Stimulated activated naive B cell treated with anti-CD40 and anti-IgM and Interleukin-4, amounts not matched to agents 10 μg/mL and 1 μg/mL and 100 μg/mL, for 72 hours (primary cell): ENCODE measurements at places on chromosomes 2 and 18.

- H3K4me3 ChIP-seq: no peak overlapping the region
- no peaks in the 10 kb centered on the region for H3K27me3 ChIP-seq
- no peaks in the 10 kb centered on the region for H3K36me3 ChIP-seq
- no peak overlapping the region for H3K27ac ChIP-seq
- DNase-seq: no peak
- no peaks in the 10 kb centered on the region for H3K4me1 ChIP-seq
Measured at GRCh38 chr18:65439188-65439587, 311.6 kb upstream of the CDH7 start.

- H3K27ac ChIP-seq: peak overlapping the region; percentile 53
- H3K27me3 ChIP-seq: peaks cover 7% of the 10 kb centered on the region
- no peak overlapping the region for H3K4me3 ChIP-seq
- H3K36me3 ChIP-seq: no peaks in the 10 kb centered on the region
- peaks cover 22% of the 10 kb centered on the region for H3K4me1 ChIP-seq
Measured at GRCh38 chr2:128498589-128498988, 179.9 kb upstream of the HS6ST1 start.

- H3K4me3 ChIP-seq: no peak overlapping the region
- H3K27me3 ChIP-seq: no peaks in the 10 kb centered on the region
- no peaks in the 10 kb centered on the region for H3K4me1 ChIP-seq
- DNase-seq: no peak
- no peaks in the 10 kb centered on the region for H3K36me3 ChIP-seq
Measured at GRCh38 chr2:154908327-154908726, 209.8 kb downstream of the KCNJ3 start.

- no peaks in the 10 kb centered on the region for H3K36me3 ChIP-seq
- no peak overlapping the region for H3K27ac ChIP-seq
- no peaks in the 10 kb centered on the region for H3K27me3 ChIP-seq
- no peak for DNase-seq
- no peaks in the 10 kb centered on the region for H3K4me1 ChIP-seq
- no peak overlapping the region for H3K4me3 ChIP-seq
Measured at GRCh38 chr2:72570413-72570812, 255.4 kb downstream of the EXOC6B start.

DNA sequence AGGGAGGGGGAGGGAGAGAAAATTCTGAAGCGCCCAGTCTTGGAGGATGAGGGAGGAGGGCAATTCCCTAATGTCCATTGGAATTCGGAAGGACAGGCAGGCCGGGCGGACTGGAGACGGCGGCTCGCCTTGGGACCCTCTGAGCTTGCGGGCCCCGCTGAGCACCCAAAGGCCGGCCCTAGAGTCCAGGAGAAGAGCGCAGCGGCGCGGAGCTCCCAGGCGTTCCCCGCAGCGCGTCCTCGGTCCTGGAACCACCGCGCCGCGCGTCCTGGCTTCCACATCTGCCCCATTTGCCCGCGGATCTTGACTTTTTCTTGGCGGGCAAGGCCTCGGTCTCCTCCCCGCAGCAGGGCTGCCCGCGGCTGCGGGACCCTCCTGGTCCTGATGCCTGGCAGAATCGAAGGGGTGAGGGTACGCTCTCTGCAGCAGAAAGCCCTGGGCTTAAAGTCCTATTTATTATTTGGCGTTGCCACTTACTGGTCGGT is 675 bp upstream of the MLPH start:
- DNase-seq: no peak
- H3K4me1 ChIP-seq: peaks cover 1% of the 10 kb centered on the region
- peaks cover 87% of the 10 kb centered on the region for H3K27me3 ChIP-seq
- no peak overlapping the region for H3K27ac ChIP-seq
- H3K4me3 ChIP-seq: no peak overlapping the region

DNA sequence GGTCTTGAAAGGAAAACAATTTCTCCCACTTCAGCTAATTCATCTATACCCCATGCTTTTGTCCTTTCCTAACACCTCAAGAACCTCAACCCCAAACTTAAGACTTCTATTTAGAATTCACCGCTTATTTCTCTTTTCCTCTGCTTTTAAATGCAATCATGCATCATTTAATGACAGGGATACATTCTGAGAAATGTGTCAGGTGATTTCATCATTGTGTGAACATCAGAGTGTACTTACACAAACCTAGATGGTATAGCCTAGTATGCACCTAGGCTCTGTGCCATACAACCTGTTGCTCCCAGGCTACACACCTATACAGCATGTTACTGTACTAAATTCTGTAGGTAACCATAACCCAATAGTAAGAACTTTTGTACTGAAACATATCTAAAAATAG is 22.9 kb downstream of the ARL5A start:
- no peaks in the 10 kb centered on the region for H3K4me1 ChIP-seq
- no peaks in the 10 kb centered on the region for H3K27me3 ChIP-seq

DNA sequence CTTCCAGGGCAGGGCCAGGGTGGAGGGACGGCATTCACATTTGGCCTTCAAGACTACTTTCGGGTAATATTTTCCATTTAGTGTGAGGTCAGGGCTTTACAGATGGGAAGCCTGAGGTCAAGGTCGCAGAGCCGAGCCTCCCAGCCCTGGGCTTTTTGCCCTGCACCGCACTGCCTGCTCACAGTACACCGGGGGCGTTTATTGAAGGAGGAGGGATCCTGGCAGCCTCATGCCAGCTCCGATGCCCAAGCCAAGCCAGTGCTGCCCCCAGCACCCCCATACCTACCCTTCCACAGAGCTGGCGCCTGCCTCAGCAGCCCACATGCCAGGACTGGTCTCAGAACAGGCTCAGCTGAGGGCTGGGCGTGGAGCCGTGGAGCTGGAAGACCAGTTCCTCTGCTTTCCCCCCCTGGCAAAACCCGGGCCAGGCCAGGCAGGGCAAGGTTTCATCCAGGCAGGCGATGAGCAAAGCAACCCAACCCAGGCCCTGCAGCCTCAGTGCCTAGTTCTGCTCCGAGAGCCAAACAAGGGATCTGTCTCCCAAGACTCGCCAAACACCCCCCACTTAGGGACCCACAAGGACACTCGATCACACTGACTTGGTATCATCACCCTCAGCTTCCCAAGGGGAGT is 11.9 kb downstream of the SDC1 start:
- H3K27me3 ChIP-seq: no peaks in the 10 kb centered on the region
- no peak for DNase-seq
- no peaks in the 10 kb centered on the region for H3K4me1 ChIP-seq
- H3K4me3 ChIP-seq: no peak overlapping the region
- H3K36me3 ChIP-seq: no peaks in the 10 kb centered on the region
- no peak overlapping the region for H3K27ac ChIP-seq

DNA sequence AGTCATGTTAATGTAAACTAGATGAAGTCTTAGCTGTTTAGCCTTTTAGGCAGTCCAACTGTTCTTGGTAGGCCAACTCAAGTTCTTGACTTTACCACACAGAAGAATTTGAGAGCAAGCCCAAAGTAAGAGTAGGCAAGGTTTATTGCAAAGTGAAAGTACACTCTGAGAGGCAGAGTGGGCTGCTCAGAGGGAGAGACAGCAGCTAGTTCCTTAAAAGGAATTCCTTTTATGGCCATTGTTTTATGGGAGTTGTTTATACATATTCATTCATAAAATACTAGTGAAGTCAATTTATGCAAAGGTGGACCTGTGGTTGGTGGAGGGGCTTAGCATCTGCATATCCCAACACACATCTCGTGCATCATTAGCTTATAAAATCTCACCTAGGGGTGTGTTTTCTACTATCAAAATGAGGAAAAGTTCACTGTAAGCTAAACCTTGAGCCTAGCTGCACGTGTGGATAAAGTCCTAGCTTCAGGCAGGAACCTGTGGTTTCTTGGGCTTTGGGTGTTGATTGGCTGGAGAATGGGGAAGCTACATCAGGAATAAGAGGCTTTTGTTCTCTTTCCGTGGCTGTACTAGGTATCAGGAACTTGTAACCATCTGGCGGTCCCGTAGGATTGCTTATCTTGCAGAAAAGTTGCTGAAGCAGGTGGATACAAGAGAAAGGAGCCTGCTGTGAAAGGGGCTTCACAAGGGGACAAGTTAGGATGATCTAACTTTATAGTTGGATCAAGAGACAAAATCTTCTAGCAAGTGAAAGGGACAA is 110.4 kb upstream of the GULP1 start:
- H3K36me3 ChIP-seq: no peaks in the 10 kb centered on the region
- H3K27me3 ChIP-seq: no peaks in the 10 kb centered on the region
- H3K4me3 ChIP-seq: no peak overlapping the region
- no peak for DNase-seq
- no peak overlapping the region for H3K27ac ChIP-seq

DNA sequence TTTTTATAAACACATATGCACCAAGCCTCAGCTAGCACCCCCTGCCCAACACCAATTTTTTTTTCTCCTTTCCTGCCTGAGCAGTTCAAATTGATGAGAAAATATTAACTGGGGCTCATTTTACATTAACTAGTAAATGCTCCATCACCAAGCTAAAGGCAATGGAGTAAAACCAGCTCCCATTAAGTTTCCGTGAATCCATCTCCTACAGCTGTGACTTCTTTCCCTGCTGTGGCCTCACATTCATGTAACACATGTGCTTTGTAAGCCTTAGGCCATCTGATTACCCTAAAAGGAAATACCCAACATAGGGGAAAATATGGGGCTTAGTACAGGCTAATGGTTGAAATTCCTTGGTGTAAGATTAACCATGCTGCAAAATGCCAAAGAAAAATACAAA is 60.8 kb downstream of the DNER start:
- H3K36me3 ChIP-seq: no peaks in the 10 kb centered on the region
- no peak overlapping the region for H3K4me3 ChIP-seq
- no peaks in the 10 kb centered on the region for H3K4me1 ChIP-seq

GRCh38 chr2:58427572-58428095 is 186.5 kb upstream of the FANCL start:
- no peak overlapping the region for H3K27ac ChIP-seq
- H3K4me3 ChIP-seq: peak overlapping the region; percentile 87
- H3K27me3 ChIP-seq: peaks cover 29% of the 10 kb centered on the region
- H3K4me1 ChIP-seq: peaks cover 9% of the 10 kb centered on the region
- DNase-seq: no peak
